ENCODE measurements at places on chromosomes 5 and 9.

DNA sequence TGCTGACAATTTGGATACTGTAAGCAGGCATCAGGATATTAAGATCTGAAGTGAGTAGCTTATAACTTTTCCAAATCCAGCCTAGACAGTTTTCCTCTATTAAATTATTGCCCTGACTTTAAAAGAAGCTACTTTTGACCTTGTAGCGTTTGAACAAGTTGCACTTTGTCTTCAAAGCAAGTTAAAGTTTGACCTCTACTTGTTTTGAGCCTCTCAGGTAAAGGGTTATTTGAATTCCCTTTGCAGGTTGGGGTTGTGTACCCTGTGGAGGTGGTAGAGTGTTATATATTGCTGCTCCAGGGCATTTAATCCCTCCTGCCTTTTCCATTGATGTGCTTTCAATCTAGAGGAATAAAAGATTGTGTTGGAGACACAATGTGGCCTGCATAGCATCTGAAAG, 30.1 kb downstream of the FXN start:
- no peak for DNase-seq

- no peak for DNase-seq
Measured at GRCh38 chr9:15867334-15867733, 314.5 kb downstream of the CCDC171 start.

- no peak for DNase-seq
Measured at GRCh38 chr5:7642029-7642428, 208.9 kb downstream of the CFAP90 start.

- no peak for DNase-seq
Measured at GRCh38 chr5:56827049-56827448, 11.7 kb downstream of the MAP3K1 start.

All from NCI-H526 (cell line).